A549 treated with ZK216348 at 1 μM for 4 hours (cell line): ENCODE measurements at places on chromosomes 6 and 20. TPM values are rescaled to one million over a fixed set of nuclear protein-coding genes. Genes with fewer than 3 reads are reported as not detected.

Gene STX11
- total RNA-seq: 2.1 to 2.6 TPM (median 2.5 TPM) in 5 replicates

Gene CLDN20
- not detected in 5 replicates for total RNA-seq

Gene TTK
- total RNA-seq: 11.9 to 22.1 TPM (median 18.9 TPM) in 5 replicates

Gene LY6G6F
- not detected in 5 replicates for total RNA-seq

Gene SYNDIG1
- total RNA-seq: 0.91 to 2.6 TPM (median 1.9 TPM) in 5 replicates

Gene WFDC10B
- not detected in 5 replicates for total RNA-seq

Gene SUMO4
- not detected in 5 replicates for total RNA-seq

Gene TMEM170B
- total RNA-seq: 0.25 to 0.86 TPM (median 0.73 TPM) in 5 replicates

Gene TRAPPC3L
- not detected in 5 replicates for total RNA-seq

Gene OR12D2
- total RNA-seq: not detected in 5 replicates

Gene MBOAT1
- total RNA-seq: 2.2 to 3.9 TPM (median 3.0 TPM) in 5 replicates

Gene SPATS1
- not detected in 5 replicates for total RNA-seq

Gene DLL1
- 0.07 to 0.38 TPM (median 0.13 TPM) in 5 replicates for total RNA-seq
